ENCODE measurements at places on chromosomes 4 and X.
A peak's percentile ranks its signal among the peaks of the same experiment; 100 is the strongest.

DNA sequence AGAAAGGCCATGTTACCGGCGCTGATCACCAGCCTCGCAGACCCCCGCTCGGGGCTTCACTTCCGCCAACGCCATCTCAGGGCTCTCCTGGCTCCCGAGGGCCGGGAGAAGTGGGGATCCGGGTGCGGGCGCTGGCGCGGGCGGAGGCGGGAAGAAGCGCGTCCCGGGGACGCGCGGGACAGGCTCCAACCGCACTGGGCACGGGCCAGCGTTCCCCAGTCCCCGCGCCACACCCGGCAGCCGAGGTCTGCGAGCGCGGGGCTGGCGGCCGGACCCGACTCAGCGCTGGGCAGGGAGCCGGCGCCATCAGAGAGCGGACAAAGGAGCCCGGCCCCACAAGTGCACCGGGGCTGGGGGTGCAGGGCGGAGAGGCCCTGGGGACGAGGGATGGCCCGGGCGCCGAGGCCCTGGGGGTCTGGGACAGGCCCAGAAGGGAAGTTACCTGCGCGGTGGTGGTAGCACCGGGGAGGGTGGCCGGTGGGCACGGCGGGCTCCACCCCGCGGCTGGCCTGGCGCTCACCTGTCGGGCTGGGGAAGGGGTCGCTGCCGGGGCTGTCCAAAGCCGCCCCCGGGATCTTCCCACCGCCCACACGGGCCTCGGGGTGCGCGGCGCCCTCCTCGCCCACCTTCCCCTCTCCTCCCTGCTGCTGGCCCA is 449 bp downstream of the CTPS2 start:
- DNase-seq = no peak

DNA sequence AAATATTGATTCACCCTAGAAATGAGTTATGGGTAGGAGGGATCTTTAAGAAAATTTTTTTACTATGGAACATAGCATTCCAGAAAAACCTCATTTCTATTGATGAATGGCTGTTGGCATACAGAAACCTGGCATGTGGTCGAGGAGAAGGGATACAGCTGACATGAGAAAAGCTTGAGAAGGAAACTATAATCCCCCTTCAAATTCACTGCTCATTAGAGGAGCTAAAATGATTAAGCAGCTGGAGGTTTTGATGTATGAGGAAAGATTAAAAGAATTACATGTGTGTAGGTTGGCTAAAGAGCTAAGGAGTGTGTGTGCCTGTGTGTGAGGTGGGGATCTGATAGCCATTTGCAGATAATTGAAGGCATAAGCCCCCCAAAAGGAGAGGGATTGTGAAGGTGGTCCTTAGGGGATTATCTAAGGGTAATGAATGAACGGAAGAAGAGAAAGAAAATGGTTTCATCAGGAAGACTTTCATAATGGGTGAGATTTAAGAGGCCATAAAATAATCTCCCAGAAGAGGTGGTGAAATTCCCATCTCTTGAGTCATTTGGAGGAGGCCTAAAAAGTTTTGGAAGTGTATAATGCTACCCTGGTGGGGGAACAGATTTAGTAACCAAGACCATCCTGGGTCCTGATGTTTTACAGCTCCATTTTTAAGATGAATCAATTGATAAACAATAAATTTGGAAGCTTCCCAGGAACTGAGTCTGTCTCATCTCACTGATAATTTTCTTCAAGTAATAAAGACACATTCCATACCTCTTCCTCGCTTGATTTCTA is 272.0 kb upstream of the HAND2 start:
- DNase-seq = no peak

DNA sequence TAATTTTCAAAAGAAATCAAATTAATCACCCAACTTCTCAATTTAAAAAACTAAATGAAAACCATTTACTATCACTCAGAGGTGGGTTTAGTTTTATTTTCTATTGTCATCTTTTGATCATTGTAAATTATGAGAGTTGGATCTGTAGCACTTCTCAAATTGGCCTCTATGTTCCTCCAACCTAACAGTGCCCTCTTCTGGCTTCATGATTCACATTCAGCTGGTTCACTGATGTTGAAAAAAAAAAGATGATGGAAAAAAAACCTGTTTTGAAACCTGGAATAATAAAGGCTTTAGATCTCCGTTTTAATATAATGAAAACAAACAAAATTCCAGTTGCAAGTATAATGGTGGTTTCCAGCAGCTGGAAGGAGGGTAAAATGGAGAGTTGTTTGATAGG is 2.4 kb upstream of the NBDY start:
- DNase-seq = peak; percentile 20

DNA sequence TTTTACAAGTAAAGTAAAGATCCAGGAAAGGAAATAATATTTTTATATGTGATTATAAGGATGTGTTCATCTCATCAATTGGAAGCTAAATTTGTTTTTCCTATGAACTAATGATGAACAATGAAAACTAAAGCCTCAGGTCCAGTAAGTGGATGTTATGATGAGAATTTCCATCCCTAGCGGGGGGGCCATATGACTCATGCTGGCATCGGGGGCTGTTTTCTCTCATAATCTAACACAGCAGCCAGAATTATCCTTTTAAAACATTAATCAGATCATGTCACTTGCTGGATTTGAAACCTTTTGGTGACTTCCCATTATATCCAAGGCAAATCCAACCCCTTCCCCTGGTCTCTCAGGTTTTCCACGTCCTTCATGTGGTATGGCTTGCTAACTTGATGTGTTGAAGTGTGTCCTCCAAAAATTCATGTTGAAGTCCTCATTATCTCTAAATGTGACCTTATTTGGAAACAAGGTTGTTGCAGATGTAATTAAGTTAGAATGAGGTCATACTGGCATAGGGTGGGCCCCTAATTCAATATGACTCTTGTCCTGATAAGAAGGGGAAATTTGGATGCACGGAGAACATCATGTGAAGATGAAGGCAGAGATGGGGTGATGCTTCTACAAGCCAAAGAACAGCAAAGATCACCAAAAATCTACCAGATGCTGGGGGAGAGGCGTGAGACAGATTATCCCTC is 96.8 kb downstream of the AKAP4 start:
- DNase-seq = no peak

DNA sequence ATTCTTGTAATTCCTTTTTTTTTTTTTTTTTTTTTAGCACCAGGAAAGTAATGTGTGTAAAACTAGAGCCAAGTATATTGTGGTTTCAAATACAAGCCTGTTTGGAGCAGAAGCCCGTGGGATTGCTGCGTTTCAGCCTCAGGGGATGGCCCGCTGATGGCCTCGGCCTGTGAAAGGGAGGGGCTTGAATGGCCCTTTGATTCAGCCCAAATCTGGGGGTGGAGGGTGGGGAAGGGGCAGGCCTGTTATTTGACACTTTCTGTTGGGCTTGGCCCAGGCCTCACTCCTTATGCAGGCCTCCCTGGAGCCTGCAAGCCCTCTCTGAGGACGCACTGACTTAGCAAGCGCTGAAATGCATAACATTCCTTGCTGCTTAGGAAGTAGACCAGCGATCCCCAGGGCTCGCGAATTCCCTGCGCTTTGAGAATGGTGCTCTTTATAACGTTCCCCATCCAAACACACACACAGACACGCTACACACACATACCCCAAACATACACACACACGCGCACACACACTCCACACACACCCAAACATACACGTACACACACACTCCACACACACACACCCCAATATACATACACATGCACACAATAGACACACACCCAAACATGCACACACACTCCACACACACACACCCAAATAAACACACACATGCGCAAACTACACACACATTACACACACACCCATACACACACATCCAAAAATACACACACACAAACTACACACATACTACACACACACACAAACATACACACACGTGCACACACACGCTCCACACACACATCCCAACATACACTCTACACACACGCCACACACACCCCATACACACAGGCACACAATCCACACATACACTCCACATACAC is 29.6 kb downstream of the TLR10 start:
- no peak for DNase-seq

DNA sequence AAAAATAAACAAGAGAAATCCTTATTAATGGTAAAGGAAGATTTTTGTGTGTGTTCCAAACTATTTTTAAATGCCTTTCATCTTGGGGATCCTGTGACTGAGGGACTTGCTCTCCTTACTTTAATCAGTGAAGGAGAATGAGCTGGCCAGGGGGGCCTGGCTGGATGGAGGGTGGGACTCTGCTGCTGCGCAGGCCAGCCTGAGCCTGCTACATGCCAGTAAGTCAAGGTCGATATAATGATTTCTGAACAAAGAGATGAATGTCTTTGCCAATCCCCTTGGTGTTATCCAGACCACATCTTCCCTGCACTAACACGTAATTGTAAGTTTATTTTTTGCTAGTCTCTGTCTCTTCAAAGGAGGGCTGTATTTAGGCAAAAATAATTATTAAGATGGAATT is 1679.2 kb upstream of the TENM3 start:
- no peak for DNase-seq

- no peak for DNase-seq
Observed at GRCh38 chr4:172188248-172188988, 375.2 kb downstream of the GALNTL6 start.

DNA sequence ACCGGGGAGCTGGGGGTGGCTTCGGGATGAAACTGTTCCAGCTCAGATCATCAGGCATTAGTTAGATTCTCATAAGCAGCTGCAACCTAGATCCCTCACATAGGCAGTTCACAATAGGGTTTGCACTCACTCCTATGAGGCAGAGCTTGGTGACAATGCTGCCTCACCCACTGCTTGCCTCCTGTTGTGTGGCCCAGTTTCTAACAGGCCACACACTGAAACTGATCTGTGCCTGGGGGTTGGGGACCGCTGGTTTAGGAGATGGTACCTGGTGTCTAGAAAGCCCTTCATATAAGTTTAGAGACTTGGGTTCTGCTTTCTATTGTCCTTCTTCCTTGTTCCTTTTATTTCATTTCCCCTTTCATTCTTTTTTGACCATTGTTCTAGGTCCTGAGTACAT is 234.2 kb downstream of the FRAS1 start:
- DNase-seq = no peak

DNA sequence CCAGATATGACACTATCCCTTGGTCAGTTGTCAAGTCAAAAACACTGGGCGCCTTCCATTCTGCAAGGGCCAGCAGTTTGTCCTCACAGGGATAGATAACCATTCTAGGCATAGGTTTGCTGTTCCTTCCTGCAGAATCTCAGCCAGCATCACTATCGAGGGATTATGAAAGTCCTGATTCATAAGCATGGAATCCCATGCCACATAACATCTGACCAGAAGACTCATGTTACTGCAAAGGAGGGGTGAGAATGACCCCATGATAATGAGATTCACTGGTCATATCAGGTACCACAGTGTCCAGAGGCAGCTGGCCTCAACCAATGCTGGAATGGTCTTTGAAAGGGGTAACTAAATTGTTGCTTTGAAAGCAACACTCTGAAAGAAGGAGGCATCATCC is 84.7 kb downstream of the OTC start:
- DNase-seq = no peak

- no peak for DNase-seq
Observed at GRCh38 chr4:130530505-130530904, 1434.6 kb downstream of the C4orf33 start.

- no peak for DNase-seq
Observed at GRCh38 chrX:20147561-20147960, 5.9 kb upstream of the EIF1AX start.

GRCh38 chr4:151691639-151692442 is 69.0 kb downstream of the GATB start:
- no peak for DNase-seq

DNA sequence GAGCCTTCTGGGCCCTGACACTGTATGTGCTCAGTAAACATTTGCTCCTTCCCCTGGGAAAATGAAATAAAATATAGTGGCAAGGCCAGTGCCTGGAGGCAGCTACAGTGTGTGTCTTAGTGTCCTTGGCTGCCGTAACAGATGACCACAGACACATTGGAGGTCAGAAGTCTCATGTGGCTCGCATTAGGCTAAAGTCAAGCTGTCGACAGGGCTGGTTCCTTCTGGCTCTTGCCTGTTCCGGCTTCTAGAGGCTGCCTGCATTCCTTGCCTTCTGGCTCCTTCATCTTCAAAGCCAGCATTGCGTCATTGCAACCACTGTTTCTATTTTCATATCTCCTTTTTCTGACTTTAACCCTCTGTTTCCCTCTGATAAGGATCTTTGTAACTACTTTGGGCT is 83.6 kb upstream of the STX18 start:
- no peak for DNase-seq

- no peak for DNase-seq
Observed at GRCh38 chr4:151784706-151785105, 23.9 kb upstream of the GATB start.

DNA sequence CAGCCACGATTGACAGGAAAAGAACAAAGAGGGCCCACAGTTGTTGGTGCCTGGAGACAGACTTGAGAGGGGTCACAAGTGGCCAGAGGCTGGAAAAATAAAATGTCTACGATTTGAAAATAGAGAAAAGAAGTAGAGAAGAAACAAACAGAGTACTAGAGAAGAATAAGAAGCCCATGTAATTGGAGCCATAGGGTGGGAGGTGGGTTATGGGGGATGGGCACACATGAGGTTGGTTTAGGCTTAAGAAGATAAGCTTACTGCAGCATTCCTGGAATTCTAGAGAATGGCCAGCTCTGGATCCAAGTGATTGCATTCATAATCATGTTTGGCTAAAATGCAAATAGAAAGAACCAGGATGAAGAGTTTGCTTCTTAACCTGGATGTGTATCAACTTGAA is 210.7 kb downstream of the MAML3 start:
- DNase-seq = no peak

GRCh38 chr4:123477711-123478209 is 81.2 kb downstream of the SPRY1 start:
- peak; percentile 66 for DNase-seq

- peak; percentile 13 for DNase-seq
Observed at GRCh38 chr4:102299354-102300107, 45.8 kb downstream of the SLC39A8 start.

DNA sequence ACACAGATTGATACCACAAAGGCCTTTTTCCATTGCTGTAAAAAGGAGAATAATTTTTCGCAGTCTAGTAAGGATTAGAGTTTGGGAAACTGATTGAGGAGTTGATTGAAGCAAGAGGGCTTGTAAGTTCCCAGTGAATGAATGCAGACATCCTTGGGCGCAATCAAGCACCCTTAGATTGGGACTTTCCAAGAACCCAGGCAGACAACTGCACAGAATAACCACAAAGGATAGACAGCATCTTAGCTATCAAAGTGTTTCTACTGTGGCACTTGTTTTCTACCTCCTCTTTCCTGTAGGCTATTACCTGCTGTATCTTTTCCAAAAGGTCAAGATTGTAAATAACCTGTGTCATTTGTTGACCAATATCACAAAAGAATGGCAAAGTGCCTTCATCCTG is 2.6 kb downstream of the COX18 start:
- DNase-seq = peak; percentile 45

DNA sequence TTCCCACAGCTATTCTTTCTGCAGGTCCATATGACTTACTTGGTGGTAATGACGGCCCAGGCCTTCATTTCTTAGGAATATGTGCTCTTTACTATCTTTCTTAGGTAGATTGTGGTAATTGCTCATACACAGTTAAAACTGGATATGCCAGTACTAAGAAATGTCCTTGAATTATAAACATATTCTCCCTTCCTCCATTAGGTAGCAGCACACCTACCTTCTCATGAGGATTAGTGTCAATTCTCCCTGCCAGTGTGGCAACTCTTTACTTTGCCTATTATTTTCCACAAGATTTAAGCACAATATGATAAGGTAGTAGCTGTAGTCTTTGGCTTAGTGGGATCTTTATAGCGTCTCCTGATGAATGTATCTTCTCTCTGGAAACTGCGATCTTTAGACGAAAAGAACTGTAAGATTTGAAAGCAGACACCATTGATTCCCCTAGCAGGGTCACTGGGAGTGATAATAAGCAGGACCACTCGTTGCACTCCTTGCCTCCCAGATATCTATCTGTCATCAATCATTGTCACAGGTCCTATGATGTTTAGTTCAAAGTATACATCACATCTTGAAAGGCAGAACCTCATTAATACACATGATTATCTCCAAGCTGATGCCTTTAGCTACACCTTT is 1240.7 kb downstream of the C4orf33 start:
- no peak for DNase-seq
